ENCODE measurements at places on chromosomes 2 and 18.

DNA sequence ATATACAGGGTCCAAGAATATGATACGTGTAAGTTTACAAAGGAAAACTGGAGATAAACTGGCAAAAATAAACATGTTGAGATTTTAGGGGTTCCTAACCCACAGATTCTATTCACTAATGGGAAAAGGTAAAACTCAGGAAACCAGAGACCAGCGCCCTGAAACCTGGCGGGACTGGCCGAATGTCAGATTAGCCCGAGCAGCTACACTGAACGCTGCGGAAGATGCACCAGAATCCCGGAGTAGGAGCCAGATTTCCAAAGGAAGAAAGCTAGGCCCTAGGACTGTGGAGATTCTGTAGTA, 679 bp upstream of the WDR75 start:
- DNase-seq, result no peak

DNA sequence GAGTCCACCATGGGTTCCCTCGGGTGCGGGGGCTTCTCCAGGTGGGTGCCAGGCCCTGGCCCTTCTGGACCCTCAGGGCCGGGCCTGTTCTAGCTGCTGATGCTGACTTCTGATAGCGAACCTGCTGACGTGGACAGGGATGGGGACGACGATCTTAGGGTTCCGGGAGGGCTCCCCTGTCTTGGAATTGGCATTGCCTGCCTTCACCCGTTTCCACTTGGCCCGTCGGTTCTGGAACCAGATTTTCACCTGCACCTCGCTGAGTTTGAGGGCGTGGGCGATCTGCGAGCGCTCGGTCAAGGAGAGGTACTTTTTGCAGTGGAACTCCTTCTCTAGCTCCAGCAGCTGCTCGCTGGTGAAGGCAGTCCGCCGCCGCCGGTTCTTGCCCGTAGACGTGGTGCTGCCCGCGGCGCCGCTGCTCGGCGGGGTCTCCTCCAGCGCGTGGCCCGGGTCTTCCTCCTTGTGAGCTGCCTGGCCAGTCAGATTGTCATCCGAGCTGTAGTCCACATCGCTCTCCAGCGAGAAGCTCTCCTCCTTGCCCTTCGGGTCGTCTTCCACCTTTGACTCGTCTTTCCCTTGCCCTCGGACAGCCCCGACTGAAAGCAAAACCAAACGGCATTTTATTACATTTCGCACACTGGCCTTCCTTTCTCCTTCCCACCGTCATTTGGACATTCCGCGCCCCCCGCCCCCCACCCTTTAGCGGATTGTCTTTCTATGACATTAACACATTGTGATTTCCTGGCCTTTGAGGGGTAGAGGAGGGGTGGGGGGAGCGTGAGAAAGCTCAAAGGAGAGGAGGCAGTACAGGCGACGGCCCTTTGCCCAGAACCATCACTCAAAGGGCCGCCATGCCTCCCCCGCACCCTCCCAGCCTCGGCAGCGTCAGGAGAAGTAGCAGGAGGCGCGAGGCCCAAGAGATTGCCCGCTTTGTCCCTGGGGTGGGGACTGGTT, 2.1 kb downstream of the GBX2 start:
- peak; percentile 36 for DNase-seq

DNA sequence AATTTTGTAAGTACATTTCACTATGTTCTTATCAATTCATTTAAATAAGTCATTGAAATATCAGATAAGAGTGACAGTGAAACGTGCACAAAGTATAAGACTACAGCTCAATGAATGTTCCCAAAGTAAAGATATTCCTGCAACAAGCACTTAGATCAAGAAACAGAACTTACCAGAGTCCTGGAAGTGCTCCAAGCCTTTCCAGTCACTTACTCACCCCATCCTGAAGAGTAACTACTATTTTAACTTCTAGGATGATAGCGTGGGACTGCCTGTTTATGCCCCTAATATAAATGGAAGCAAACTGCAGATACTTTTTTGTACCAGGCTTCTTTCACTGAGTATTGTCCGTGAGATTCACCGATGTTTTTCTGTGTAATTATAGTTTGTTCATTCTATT, 768.9 kb downstream of the SLC4A3 start:
- peak; percentile 22 for DNase-seq

DNA sequence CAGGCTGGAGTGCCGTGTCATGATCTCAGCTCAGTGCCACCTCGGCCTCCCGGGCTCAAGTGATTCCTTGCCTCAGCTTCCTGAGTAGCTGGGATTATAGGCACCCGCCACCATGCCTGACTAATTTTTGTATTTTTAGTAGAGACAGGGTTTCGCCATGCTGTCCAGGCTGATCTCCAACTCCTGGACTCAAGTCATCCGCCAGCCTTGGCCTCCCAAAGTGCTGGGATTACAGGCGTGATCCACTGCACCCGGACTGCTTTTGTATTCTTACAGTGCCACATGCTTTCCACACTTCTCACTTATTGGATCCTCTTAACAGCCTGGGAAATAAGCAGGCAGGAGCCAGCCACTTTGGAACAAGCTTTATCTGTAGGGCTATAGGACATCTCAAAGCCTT, 25.3 kb upstream of the BCL2L11 start:
- no peak for DNase-seq

DNA sequence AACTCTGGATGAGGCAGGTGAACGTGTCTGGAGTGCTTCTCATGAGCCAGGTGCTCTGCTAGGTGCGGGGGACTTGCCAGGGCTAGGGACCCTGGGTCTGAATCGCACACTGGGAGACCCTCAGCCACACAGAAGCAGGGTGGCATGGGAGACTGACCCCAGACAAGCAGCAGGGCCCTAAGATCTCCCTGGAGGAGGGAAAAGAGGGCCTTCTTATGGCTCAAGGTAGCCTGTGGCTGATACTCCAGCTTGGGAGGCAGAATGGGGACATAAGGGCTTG, 12.8 kb upstream of the CIB4 start:
- DNase-seq, result no peak

- no peak for DNase-seq
Measured at GRCh38 chr2:14628901-14629300, 3.6 kb upstream of the LRATD1 start.

DNA sequence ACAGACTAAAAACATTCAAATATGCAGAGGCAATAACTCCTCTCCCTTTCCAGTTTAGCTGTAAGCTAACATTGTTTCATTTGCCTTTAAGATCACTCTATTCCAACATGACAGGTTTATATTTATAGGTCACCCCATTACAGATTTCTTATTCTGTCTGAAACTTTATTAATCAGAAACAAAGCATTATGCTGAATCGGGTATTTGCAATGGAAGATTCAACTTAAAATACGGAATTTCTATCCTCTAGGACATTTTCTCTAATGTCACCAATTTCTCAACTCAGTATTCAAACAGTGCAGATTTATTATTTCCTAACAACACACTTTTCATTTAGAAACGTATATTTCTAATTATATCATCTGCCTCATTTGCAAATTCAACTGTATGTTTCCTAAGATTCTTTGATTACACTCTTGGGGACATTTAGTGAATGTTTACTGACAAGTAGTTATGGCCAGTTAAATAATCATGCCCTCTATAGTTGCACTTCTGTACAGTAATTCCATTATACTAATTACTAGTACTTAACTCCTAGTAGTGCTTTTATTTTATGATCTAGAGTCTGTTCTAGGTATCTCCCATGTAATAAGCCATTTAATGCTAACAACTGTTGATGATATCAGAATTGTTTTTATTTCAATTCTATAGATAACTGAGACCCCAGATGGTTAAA, 358.1 kb downstream of the ERBB4 start:
- DNase-seq, result no peak

DNA sequence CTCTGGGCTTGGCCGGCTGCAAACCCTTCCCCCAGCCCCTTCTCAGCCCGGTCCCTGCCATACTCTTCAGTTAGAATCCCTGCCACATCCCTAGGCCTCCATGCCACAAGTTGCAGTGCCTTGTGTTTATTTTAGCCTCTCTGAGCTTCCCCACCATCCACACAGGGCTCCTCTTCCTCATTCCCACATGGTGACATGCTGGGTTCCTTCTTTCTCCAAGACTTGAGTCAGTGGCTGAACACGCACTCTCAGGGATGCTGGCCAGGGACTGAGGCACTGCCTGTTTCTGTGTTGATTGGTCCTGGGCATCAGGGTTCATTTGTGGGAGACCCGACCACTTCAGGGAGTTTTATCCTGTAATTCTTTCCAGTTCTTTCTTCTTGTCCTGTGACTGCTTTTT, 56.3 kb downstream of the KCNS3 start:
- peak; percentile 90 for DNase-seq

DNA sequence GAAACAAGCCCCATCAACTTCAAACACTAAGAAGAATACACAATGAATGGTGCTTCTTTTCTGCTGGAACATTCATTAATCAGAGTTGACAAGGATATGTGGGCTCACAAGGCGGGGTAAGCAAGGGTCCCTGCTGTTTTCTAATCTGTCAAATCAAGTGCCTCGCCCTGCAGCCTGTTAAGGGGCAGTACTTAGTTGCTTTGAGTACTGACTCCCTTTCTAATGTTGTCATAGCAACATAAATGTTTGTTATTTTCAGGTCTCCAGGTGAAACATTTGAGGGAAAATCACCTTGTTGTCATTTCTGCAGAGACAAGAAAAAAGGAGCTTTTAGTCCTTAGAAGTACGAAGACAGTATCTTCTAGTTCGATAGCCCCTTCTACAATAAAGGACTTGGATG, 284.7 kb upstream of the PKDCC start:
- DNase-seq, result no peak

- DNase-seq, result no peak
Measured at GRCh38 chr2:38560092-38560491, 42.6 kb downstream of the HNRNPLL start.

DNA sequence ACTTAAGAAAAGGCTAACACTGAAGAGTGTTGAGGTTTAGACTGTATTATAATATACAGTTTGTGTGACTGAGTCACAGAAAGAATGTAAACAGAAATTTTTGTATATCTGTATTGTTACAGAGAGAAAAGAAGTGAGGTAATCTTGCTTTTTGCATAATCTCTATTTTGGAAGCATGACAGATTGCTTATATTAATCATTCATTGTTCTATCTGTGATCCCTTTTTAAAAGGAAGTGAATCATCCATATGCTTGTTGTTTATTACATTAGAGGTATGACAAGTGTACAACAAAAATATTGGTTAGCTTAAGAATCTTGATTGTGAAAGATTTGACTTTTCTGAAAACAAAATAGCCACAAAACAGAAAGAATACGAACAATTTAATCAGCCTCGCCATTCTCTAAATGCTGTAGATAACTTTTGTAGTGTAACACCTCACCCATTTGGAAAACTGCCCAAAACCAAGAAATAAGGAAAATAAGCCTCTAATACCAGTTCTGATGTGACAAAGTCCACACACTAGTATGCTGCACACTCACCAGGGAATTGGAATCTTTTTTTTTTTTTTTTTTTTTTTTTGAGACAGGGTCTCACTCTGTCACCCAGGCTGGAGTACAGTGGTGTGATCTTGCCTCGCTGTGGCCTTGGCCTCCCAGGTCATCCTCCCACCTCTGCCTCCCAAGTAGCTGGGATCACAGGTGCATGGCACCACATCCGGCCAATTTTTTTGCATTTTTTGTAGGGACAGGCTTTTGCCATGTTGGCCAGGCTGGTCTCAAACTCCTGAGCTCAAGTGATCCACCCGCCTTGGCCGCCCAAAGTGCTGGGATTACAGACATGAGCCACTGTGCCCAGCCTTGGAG, 91.5 kb upstream of the LPIN2 start:
- DNase-seq, result peak; percentile 57

Measured in GM03348 (cell line).